ENCODE measurements at places on chromosomes 1 and 21.

- DNase-seq = no peak
Measured at GRCh38 chr1:41236781-41237180, 5.3 kb downstream of the SCMH1 start.

- no peak for DNase-seq
Measured at GRCh38 chr1:156571261-156571852, 1.0 kb downstream of the IQGAP3 start.

DNA sequence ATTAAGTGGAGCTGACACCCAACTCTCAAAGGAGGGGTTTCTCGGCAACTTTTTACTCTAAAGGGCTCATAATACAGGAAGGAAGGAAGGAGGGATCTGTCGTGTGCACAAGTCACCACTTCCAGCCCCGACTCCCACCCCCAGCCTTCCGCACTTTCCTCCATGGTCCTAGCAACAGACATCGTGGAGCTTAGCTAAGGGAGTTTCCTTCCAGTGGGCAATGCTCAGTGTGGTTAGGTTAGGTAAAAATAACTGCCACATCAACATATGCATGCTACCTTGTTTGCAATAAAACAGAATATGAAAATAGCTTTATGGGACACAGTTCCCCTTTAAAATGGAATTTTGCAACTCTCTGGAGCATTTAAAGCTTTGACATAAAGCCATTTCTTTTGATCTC is 35.2 kb downstream of the KANK4 start:
- no peak for DNase-seq

- DNase-seq = no peak
Measured at GRCh38 chr1:245052258-245052657, 102.5 kb upstream of the KIF26B start.

DNA sequence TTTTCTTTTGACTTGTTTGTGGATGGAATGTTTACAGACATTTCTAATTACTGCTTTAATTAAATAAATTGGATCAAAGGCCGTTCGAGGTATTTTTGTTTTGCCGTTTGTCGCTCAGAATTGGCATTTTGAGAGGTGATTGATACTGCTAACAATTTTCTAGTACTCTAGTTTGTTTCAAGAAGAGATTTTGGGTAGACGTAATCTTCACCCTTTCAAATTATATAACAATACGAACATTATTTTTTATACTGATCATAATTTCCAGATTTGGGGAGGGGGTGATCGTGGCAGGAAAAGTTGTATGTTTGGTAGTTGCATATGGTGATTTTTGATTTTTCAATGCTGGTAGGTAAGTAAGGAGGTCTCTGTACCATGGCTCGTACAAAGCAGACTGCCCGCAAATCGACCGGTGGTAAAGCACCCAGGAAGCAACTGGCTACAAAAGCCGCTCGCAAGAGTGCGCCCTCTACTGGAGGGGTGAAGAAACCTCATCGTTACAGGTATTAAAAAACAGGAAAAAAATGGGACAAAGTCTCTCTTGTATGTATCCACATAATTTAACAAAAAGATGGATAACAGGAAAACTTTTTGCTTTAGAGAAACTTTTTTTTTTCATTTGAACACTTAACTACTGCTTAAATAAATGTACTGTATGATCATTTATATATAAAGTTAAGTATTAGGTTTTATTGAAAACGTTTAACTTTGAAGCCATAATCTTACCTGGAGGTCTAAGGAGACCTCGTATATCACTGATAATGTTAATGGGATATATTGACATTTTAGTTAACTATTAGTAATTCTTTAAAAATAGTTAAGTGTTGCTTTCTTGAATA is 1.7 kb downstream of the H3-3A start:
- no peak for DNase-seq

DNA sequence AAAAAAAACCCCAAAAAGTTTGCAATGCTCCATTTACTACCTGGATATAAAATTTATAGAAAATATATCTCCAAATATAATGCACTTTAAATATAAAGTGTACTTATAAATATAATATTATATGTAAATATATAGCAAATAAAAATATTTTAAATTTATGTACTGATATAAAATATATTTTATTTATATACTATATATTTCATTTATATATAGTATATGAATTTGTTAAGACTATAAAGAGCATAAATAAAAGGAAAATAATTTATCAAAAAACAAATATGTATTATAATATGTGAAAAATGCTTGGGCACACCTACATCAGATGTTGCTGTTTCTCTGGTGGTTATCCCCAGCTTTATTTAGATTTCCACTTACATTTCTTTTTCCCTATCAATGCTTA is 71.0 kb upstream of the ZBTB18 start:
- no peak for DNase-seq

DNA sequence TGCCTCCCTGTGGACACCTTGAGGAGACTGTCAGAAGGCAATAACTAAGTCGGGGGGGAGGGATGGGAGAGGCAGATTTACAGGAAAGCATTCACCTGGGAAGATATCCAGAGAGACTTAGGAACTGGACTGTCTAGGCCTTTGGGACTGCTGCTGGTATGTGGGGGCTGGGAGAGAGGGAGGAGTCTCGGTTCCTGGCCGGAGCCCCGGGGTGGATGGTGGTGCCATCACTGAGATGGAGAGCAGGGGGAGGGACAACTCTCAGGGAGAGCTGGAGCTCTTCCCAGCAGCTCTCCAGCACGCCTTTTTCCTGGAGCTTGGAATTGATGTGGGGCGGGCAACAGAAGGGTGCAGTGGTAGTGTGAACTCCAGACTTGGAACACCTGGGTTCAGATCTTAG is 22.1 kb downstream of the PTPRF start:
- peak; percentile 87 for DNase-seq

- DNase-seq = no peak
Measured at GRCh38 chr1:2228694-2229036, 546 bp downstream of the SKI start.

GRCh38 chr1:225877580-225877979 is 4.6 kb downstream of the TMEM63A start:
- DNase-seq = peak; percentile 42

DNA sequence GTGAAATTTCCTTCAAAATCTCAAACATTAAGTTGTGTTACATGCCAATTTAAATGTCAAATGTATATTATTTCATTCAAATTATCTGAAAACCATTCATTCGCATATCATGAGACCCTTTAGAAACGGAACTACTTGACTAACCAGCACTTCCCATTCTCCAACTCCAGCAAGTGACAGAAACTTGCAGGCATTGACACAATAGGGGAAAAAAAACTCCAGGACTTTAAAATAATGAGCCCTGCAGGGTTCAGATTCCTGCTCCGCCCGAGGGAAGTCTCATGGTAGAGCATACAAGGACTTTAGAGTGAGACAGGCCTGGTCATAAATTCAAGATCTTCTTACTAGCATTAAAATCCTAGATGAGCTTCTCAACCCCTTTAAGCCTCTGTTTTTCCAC is 138.9 kb downstream of the NR5A2 start:
- no peak for DNase-seq
